ENCODE measurements at places on chromosomes 11 and 22.

DNA sequence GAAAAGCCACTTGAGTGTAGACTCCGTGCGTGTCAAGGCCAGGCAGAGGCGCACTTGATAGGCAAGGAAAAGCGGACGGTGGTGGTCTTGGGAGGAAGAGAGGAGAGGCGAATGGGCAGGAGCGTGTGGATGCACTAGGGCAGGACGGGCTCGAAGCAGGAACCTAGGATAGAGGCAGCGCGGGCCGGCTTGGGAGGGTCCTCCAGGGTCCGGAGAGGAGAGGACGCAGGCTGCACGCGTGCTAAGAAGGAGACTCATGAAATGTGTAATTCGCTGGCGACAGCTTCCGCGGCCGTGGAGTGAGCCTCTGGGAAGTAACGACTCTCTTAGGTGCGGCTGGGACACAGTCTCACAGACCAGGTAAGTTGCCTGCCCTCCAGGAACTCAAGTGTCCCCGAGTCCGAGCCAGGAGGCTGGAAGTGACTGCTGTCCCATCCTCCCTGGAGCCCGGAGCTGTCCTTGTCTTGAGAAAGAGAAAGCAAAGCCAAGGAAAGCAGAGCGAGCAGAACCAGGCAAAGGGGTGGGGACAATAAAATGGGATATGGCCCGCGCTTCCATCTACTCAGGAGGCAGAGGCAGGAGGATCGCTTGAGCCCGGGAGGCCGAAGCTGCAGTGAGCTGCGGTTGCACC, 874 bp upstream of the IL17RA start:
- no peak for DNase-seq

GRCh38 chr11:11043721-11044120, 185.9 kb upstream of the ZBED5 start:
- DNase-seq: no peak

DNA sequence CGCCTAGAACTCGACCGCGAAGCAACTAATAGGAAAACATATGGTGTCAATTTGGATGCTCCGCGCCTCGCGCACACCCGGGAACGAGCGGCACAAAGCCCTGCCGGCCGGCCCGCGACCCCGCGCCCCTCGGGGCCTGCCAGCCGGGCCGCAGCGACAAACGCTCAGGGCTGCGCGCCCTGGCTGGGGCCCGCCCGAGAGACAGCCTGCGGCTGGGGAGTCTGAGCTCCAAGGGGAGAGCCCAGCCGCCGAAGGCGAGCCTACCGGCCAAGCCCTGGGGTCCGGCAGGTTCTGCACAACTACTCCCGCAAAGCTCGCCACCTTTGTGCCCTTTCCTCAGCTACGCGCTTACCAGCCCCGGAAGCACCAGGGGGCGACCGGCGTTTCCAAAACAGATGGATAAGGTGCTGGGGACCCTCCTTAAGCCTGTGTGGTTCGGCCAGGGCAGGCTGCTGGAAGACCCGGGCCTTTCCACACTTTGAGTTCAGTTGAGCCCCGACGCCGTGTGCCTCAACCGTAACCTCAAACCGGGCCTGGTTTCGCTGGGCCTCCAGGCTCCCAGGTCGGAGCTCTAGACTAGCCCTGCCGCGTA, 6.0 kb downstream of the PAX6 start:
- no peak for DNase-seq

DNA sequence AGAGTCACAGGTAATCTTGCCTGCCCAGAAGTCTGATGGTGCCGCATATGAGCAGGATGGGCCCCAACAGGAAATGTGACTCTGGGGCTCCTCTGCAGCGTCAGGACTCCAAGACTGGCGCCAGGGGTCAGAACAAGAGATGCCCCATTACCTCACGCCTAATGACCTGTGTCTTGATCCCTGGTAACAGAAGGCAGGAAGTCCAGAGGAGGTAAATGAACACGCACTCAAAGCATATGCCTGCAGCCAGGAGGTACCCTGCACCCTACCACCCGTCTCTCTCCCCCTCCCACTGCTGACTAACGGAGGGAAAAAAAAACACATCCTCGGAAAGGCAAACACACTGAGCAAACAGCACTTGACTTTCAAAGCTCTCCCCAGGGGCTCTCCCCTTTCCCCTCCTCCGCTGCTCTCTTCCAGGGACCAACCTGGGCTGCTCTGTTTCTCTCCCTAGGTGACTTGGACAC, 37.3 kb downstream of the ABCC8 start:
- no peak for DNase-seq

Measured in hematopoietic multipotent progenitor cell treated with erythropoietin and hydrocortisone succinate and interleukin-3 and kit ligand, for 8 days (in vitro differentiated cells).